ENCODE measurements at places on chromosomes 5 and 9.

GRCh38 chr5:86880785-86881492, 263.2 kb downstream of the COX7C start:
- DNase-seq: peak; percentile 74

DNA sequence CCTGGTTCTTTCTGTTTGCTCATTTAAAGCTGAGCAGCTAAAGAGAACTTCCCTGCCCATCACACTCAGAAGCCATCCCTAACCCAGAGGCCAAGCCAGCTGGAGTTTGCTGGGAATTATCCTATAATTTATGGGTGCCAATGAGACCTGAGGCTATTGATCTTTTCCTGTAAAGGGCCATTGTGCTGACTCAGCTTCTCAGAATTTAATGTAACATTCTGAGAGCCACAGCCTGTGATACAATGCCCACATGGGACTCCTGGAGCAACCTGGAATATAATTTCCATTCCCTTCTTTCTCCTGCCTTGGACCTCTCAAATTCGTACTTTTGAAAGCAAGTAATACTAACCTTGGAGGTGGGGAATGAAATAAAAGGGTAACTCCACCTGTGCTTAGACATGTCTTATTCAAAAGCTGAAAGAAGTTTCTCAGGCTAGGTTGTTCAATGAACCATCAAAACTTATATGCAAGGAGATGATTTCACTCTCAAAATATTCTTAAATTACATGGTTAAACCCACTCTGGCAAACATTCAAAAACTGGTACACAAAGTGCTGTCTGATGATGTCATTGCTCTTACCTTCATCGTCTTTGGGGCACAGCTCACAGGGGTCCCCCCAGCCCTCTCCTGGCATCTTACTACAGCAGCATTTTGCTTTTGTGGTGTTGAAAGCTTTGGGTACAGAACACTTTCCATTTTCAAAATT, 206.7 kb downstream of the SLC12A2 start:
- DNase-seq: no peak

- DNase-seq: no peak
These were observed 51.9 kb upstream of the JAK2 start for GRCh38 chr9:4933177-4933576.

- DNase-seq: no peak
These were observed 60.2 kb downstream of the PPARGC1B start for GRCh38 chr5:149790276-149790675.

GRCh38 chr5:114367029-114367428, 5.2 kb downstream of the KCNN2 start:
- peak; percentile 7 for DNase-seq

DNA sequence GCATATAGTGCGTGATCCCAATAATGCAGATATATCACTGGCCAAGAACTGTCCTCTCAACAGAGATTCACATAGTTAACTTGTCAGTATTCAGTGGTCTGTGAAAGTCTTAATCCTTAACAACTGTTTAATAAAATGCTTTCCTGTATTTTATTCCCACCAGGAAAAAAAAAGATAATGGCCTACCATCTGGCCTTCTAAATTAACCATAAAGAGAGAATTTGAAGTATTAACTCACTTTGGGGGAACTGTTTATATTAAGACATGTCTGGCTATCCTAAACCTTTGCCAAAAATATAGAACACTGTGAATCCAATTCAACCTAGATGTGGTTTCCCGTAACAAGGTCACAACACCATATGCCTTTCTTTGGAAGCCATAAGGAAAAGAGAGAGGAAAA, 818 bp upstream of the FREM1 start:
- DNase-seq: no peak

DNA sequence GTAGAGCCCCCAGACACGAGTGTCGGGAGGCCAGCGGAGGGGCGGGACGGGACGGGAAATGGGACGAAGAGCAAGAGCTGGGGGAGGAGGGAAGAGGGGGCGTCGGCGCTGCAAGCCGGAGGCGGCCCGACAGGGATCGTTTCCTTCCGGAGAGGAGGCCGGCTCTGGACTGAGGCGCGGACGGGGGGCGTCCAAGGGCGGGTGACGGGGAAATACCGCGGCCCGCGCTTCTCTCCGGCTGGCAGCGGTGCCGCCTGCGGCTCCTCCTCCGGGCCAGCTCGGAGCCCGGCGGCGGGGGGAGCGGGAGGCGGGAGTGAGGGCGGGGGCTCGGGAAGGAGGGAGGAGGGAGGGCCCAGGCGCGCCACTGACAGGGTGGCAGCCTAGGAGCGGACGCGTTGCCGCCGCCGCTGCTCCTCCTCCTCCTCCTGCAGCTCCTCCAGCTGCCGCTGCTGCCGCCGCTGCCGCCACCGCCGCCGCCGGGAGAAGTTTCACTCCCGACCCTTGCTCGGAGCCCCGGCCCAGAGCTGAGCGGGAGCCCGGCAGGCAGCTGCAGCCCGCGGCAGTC, at the start of gene CHSY3:
Gene CHSY3, plus strand, starts transcription at position 364 of the 565 bp plus-strand sequence.
- DNase-seq: peak; percentile 93

DNA sequence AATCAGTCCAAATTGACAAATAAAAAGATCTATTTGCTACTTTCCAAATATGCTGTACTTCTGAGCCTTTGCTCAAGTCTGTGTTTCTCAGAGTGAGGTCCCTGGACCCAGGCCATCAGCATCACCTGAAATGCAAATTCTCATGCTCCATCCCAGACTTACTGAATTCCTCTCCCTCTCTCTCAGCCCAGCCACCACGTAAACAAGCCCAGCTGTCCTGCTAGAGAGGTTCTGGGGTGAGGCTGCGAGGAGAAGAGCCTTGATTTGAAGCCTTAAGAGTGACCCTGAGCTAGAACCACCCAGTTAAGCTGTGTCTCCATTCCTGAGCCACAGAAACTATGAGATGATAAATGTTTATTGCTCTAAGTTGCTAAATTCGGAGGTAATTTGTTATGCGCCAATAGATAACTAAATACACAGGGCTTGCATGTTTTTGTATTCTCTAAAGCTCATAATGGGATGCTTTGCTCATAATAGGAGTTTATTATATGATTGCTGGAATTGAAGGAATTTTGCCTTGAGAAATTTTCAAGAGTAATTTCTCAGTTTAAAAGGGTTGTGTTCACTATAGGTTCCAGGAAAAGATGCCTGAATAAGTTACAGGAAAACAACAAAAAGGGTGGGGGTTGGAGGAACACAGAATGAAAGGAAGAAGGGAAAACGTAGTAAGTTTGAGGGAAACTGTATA, 98.9 kb upstream of the SPATA31D4 start:
- DNase-seq: no peak

- DNase-seq: no peak
These were observed 104.2 kb upstream of the RAI14 start for GRCh38 chr5:34551911-34552433.

GRCh38 chr5:175436359-175436758, 7.6 kb downstream of the DRD1 start:
- no peak for DNase-seq

GRCh38 chr5:116371935-116372334, 202.7 kb downstream of the SEMA6A start:
- no peak for DNase-seq

DNA sequence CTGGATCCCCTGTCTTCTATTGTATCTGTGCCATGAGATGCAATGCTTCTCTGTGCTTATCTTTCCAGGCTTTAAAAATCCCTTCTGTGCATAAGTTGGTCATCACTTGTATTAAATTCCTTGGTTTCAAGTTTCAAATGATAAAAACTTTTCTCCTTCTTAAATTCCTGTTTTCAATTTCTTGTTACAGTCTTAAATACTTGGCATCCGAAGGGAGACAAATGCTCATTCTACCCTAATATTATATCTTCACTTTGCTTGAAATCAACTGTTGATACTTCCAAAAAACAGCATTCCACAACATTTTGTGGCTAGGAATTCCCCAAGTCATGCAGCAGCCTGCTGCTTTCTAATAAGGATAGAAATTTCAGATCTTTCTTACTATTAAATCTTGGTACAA, 413.2 kb upstream of the ACTBL2 start:
- no peak for DNase-seq

DNA sequence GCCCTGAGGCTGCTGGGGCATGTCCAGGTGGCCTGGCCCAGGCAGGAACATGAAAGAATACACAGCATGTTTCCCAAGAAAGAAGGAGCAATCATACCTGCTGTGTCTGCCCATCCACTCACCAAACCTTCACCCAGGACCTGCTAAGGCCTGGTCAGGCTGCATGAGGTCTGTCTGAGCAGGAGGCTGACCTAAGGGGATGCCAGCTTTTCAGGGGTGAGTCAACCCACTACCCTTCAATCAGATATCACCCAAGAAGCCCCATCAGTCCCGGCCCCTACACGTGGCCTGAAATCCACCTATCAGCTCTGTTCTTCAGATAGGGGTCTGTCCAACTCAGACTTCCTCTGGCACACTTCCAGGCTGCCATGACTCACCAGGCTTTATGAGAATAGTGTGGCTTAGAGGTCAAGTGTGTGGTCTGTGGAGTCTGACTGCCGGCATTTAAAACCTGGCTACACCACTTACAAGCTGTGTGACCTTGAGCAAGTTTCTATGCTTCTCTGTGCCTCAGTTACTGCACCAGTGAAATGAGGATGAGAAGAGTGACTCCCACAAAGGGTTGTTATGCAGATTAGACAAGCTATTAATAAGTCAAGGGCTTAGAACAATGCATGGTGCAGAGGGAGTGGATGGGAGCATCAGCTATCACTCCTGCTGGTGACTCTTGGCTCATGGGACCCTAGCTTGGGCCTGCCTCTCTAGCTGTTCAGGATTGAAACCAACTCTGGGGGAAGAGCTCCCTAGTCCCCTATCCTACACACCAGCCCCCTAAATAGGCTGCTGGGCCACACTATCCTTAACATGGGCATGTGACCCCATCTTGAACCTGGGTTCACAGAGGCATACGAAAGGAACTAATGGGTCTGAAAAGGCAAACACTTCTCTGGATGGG, 130.3 kb downstream of the PAX5 start:
- peak; percentile 60 for DNase-seq

- no peak for DNase-seq
These were observed 21.9 kb downstream of the STXBP1 start for GRCh38 chr9:127634021-127634420.
